ENCODE measurements at places on chromosomes 1 and 21. TPM values are rescaled to one million over a fixed set of nuclear protein-coding genes. Genes with fewer than 3 reads are reported as not detected.

DNA sequence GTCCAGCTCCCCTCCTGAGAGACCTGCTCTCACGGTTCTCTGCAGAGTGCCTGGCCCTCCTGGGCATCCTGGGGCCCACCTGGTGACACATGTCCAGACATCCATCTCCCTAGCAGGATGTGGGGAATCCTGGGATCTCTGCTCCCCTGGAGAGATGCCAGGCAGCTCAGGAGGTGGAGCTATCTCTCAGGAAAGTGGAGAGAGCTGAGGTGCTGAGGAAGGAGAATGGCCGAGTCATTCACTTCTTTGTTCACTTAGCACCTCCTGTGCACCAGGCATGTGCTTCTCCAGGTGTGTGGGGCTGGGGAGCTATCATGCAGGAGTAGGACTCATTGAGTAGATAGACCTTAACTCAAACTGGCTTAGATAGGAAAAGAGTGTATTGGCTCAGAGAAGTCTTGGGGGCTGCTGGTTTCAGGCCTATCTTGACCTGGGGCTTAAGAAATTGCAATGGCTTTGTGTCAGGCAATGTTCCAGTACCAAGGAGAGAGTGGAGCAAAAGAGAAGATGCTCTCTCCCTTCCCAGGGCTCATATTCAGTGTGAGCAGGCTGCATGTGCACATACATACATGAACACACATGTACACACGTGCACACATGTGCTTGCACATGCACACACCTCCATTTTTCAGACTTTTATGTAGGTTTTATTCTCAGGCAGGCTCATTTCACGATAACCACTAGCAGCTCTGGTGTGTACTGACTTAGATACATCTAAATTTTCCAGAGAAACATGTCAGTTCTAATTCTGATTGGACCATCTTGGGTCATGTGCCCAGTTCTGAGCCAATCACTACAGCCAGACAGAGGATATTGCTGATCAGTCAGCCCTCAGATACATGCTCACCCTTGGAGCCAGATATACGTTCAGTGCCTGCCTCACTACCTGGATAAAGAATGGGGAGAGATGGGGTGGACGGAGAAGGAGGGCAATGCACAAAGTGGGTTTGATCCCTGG lies 437.6 kb downstream of the PTPRU start:
- no peak for DNase-seq

DNA sequence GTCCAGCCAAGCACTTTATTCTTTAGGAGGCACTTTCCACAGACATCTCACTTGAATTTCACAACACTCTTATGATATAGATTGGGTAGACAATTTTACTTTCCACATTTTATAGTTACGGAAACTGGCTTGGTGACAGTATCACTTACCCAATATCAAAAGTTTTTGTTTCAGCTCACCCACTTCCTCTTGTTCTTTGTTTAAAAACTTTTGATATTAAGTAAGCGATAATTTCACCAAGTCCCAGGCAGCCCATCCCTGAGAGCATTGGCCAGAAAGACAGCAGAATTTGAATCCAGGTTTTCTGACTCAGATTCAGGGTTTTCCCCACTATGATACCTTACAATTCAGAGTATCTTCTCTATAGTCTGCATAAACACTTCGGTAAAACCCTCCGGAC lies 60.0 kb downstream of the LRIG2 start:
- no peak for DNase-seq

- no peak for DNase-seq
These were observed 4.9 kb downstream of the CSTB start for GRCh38 chr21:43771199-43771675.

Gene GPR37L1
- polyA plus RNA-seq, result 0.79 TPM

Gene SPTA1
- polyA plus RNA-seq, result 0.45 TPM

DNA sequence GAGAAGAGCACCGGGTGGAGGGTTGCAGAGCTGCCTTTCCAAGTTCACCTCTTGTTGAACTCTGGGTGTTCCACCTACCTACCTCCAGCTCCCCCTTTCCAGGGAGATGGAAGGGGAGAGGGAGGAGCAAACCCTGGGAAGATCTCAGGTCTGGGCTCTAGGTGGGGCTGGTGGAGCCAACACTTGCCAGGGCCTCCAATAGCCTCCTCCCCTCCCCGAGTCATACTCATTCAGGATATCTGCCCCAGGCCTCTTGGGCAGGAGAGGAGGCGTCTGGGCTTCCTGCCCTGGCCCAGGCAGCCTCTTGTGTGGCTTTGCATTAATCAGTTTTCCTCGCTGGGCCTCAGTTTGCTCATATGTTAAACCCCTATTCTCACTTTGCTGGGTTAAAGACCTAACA lies 13.4 kb downstream of the RAP1GAP start:
- no peak for DNase-seq

Measured in cardiac muscle cell (in vitro differentiated cells and primary cell).